ENCODE measurements at places on chromosomes 12 and 14. TPM values are rescaled to one million over a fixed set of nuclear protein-coding genes. Genes with fewer than 3 reads are reported as not detected.
A peak's percentile ranks its signal among the peaks of the same experiment; 100 is the strongest.

GRCh38 chr12:122382919-122383350 is 39.5 kb downstream of the CLIP1 start:
- no peaks in the 10 kb centered on the region for H3K4me1 ChIP-seq
- H3K27ac ChIP-seq: no peak overlapping the region
- H3K36me3 ChIP-seq: no peaks in the 10 kb centered on the region
- DNase-seq: no peak

- no peak overlapping the region for H3K4me3 ChIP-seq
- no peak overlapping the region for H3K27ac ChIP-seq
- H3K27me3 ChIP-seq: no peaks in the 10 kb centered on the region
- no peak for DNase-seq
- H3K36me3 ChIP-seq: peaks cover 1% of the 10 kb centered on the region
These were observed 54.7 kb downstream of the SUSD6 start for GRCh38 chr14:69666112-69666511.

Gene CIROP
- total RNA-seq: not detected

DNA sequence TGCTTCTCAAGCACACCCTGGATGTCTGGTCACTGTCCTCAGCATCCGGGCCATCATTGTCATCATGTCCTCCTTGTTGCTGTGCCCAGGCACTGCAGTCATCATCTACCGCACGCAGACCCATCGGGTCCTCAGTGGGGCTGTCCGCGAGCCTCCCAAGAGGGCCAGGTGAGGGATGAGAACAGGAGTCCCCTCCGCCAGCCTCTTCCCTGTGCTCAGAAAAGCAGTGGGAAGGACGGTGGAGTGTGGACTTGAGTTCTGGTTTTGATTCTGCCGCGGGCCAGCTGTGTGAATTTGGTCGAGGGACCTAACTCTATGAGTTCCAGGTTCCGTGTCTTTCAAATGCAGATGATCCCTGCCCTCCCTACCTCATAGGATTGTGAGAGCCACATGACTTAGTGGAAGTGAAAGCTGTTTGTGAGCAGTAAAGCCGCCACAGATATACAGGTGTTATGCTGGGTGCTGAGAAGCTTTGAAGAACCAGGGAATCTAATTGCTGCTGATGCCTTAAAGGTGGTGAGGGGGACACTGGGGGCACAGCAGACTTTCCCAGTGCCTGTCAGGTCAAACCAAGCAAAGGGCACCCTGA is 122.9 kb upstream of the RAP1B start:
- no peak for DNase-seq
- H3K27ac ChIP-seq: no peak overlapping the region
- no peaks in the 10 kb centered on the region for H3K27me3 ChIP-seq
- H3K36me3 ChIP-seq: no peaks in the 10 kb centered on the region
- no peak overlapping the region for H3K4me3 ChIP-seq

Gene FAM234B
- 11.4 TPM for total RNA-seq

DNA sequence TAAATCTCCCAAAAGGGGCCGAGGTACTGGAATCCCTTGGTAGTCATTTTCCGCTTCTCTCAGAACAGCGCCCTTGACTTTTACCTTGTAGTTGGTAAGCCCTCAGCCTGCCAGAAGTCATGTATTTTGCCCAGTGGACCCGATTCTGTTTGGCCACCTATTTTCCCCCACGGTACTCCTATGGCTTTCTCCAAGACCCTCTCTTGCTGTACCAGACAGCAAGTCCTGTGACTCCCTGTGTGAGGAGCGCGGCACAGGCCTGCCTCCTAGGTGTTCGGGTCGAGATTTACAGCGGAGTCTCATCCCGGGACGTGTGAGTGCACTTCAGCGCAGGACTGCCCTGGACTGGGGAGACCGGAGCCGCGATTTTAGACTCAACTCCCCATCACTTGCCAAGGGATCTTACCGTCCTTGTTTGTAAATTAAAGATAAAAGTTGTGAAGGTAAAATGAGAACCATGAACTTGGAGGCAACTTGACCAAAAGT is 1.1 kb upstream of the MBD6 start:
- peak overlapping the region; percentile 94 for H3K27ac ChIP-seq
- H3K36me3 ChIP-seq: peaks cover 6% of the 10 kb centered on the region
- peak; percentile 59 for DNase-seq
- H3K4me1 ChIP-seq: peaks cover 33% of the 10 kb centered on the region

- no peak overlapping the region for H3K27ac ChIP-seq
- H3K4me1 ChIP-seq: no peaks in the 10 kb centered on the region
- DNase-seq: no peak
- no peak overlapping the region for H3K4me3 ChIP-seq
These were observed 300.9 kb upstream of the STXBP6 start for GRCh38 chr14:25350802-25351201.

Gene CELA1
- total RNA-seq: not detected

DNA sequence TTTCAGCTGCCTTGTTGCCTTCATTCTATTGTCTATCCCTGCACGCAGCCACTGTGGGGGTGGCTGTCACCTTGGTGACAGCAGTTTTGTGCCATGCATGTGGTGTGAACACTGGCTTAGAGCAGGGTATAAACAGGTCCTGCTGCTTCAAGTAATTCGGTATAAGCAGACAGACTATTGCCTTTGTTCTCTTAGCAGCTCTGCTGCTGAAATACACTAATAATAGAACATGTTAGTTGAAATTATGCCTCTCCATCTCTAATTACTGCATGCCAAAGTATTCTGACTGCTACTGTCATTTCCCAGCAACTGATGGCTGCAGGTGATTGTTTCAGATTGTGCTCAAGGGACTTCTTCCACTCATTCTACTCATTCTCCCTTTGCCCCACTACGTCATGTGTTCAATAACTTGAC is 34.6 kb downstream of the PTPRO start:
- no peak for DNase-seq
- no peak overlapping the region for H3K27ac ChIP-seq
- no peak overlapping the region for H3K4me3 ChIP-seq

DNA sequence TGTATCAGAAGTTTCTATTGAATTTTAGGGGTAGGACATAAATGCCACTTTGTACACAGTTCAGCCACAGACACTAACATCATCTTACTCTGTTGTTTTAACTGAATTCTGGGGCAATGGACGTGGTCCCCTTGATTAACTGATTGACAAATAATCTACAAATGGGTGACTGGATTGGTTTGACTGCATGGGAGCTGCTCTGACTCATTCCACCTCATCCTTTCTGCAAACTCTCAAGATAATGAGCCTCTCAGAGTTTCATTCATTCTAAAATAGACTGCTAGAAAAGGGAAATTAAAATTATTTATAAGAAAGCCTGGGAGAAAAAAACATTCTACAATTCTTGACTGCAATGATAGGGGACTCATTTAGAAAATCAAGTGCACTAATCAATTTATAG is 570.4 kb upstream of the SEL1L start:
- H3K4me3 ChIP-seq: no peak overlapping the region
- H3K4me1 ChIP-seq: no peaks in the 10 kb centered on the region
- no peak for DNase-seq
- H3K36me3 ChIP-seq: no peaks in the 10 kb centered on the region
- H3K27me3 ChIP-seq: no peaks in the 10 kb centered on the region
- no peak overlapping the region for H3K27ac ChIP-seq

DNA sequence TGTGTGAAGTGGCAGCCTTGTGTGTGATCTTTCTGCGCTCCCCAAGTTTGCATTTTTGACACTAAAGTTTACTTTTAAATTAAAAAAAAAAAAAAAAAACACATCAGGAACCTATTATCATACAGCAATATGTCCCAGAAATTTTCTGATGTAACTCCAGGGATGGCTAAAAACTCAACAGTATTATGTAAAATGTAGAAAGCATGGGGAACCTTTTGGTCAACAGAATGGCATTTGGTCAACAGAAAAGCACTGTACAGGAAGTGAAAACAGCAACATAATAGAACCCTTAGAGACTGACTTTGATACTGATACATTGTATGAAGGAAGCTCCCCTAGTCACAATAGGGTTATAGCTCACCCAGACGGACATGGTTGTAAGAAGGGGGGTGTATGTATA is 224.3 kb downstream of the ITPR2 start:
- no peaks in the 10 kb centered on the region for H3K27me3 ChIP-seq
- H3K4me3 ChIP-seq: no peak overlapping the region
- H3K36me3 ChIP-seq: no peaks in the 10 kb centered on the region
- no peak for DNase-seq
- H3K27ac ChIP-seq: no peak overlapping the region

Measured in Caco-2 (cell line).